ENCODE measurements at places on chromosomes 16 and 17.

DNA sequence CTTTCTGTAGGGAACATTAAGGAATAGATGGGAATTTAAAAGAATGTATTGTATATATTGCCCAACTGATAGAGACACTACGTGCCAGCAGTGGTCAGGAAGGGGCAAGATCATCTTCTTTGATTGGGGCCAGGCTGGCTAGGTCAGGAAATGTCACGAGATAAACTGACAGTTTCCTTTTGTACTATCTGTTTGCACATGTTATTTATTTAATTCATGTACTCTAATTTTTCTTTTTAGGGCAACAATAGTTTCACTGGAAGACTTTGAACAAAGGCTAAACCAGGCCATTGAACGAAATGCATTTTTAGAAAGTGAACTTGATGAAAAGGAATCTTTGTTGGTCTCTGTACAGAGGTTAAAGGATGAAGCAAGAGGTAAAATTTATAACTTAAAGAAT, 12.6 kb downstream of the NDEL1 start:
- DNase-seq = no peak

DNA sequence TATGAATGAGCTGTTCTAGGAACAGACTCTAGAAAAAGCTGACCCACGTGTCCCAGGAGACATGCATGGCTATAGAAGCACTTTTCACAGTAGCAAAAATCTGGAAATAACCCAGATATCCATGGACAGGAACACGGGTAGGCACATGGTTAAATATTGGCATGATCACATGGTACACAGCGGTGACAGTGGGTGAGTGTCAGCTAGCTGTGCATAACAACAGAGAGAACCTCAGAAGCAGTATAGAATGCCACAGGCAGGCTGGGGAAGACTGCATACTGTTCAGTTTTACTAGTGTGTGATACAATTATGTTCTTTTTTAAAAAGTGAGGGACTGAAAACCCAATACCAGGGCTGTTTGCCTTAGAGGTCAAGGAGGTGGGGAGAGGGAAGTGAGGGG, 31.4 kb downstream of the EPN2 start:
- DNase-seq = no peak

DNA sequence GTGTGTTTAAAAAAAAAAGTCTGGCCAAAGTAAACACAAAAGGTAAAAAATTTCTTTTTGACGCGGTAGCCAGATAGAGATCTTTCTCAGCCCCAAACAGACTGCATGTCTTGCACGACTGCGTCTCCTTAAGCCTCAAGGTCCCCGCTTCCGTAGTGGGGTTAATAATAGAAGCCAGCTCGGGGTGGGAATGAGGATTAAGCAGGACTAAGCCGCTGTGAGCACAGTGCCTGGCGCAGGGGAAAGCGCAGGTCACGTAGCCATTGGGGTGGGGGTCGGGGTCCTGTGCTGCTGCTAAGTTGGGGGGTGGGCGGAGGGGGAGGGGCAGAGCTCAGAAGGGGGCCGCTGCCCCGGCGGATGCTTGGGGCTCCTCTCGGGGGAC, 521 bp downstream of the GGA2 start:
- DNase-seq = peak; percentile 28

DNA sequence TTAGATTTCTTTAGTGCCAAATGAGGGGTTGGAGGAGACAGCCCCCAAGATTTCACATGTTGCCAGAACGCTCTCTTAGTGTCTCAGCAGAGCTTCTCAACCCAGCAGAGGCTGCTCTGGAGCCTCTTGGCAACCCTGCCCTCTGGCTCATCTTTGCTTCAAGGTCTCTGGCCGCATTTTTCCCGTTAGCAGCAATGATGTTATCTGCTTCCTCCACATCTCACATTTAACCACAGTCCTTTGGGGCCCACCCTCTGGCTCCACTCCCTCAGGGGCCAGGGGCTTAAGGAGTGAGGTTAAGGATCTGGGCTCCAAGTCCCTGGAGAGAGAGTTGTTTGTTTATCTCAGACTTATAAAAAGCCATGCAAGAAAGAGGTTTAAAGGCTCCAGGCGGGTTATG, 3.3 kb upstream of the XYLT1 start:
- peak; percentile 40 for DNase-seq

- DNase-seq = peak; percentile 14
These were observed 13.1 kb upstream of the PRR35 start for GRCh38 chr16:546909-547770.

Measured in activated CD4-positive, alpha-beta T cell treated with anti-CD3 and anti-CD28 coated beads, Interleukin-2, Interleukin-4, amounts not matched to agents 100 ng/mL and 50 ng/mL, durations not matched to agents 16 hours and 8 hours (primary cell).